CD4-positive, alpha-beta T cell treated with Interleukin-17A for 1 hour (primary cell): ENCODE measurements at places on chromosomes 6 and 20.

GRCh38 chr6:165752451-165752850 lies 89.4 kb upstream of the PDE10A start:
- no peak for DNase-seq

GRCh38 chr6:48928937-48929336 lies 534.1 kb downstream of the MMUT start:
- DNase-seq = no peak

DNA sequence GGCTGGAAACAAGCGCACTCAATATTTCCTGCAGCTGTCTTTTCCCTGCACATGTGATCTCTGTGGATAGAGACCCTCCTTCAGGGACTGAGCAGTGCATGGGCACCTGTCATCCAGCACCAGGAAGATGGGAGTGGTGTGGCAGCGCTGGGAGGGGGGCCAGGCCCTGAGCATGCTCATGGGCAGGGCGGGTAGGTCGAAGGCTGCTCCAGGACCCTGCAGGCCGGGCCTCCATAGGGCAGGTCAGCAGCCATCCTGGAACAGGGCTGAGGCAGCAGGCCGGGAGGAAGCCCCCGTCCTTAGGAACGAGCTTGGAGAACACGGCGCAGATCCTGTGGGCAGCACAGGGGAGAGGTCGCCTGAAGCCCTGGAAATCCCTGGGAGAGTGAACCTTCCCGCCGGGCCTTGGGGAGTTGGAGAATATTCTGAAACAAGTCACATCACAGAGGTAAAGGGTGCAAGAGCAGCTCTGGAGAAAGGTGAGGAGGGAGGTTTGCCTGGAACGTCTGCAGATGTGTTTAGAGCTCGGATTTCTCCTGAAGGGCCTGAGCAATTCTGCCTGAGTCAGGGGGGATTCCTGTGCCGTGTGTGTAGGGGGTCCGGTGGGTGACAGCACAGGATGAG lies 133.2 kb downstream of the SMOC2 start:
- DNase-seq = no peak

GRCh38 chr6:11592294-11592906 lies 54.9 kb downstream of the TMEM170B start:
- DNase-seq = no peak

GRCh38 chr6:13708736-13709135 lies 2.9 kb downstream of the RANBP9 start:
- DNase-seq = peak; percentile 46

- no peak for DNase-seq
Observed at GRCh38 chr6:129269076-129269475, 386.1 kb downstream of the LAMA2 start.

DNA sequence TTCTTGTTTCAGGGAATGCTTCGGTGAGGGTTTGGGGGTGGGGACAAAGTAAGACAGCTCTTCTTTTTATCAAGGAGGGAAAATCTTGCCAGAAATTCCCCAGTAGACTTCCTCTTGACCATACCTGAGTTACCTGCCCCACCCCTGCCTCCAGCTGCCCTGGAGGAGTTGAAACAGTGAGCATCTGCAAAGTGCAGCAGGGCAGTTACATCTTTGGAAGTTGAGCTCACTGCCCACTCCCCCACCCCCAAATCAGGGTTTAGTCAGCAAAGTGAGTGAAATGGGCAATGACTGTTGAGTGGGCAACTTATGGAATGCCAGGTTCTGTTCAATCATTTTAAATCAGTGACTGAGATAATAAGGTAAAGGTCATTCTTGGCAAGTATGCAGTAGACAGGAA lies 98.8 kb downstream of the BANF2 start:
- no peak for DNase-seq

DNA sequence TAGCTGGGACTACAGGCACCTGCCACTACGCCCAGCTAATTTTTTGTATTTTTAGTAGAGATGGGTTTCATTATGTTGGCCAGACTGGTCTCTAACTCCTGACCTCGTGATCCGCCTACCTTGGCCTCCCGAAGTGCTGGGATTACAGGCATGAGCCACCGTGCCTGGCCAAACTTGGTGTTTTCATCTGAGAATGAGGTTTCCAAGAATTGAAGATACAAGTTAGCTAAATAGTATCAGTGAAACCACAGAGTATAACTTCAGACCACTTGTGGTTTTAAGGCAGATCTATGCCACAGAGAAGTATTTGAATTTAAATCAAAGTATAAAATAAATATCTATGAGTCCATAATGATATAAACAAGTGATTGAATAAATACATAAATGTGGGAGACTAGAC lies 70.1 kb downstream of the SLC16A10 start:
- DNase-seq = no peak

- no peak for DNase-seq
Observed at GRCh38 chr20:58073945-58074856, 154.3 kb downstream of the ANKRD60 start.

- DNase-seq = no peak
Observed at GRCh38 chr6:11244387-11245126, 12.1 kb upstream of the NEDD9 start.

DNA sequence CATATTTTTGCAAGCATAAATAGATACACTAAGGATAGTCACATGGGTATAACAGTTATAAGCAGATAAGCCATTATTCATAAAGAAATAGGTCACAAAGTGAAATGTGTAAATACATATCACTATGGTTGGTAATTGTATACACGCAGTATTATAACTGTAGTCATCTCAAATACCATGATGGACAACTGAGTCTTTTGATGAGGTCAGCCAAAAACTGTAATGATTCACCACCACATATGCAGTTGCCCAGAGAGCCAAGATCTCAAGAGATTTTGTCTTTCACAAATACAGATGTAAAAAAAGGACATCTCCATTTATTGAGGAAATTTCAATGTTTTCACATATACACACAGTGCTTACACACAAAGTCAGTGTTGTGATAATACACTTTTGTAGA lies 28.3 kb downstream of the ZNF292 start:
- DNase-seq = no peak

- DNase-seq = no peak
Observed at GRCh38 chr20:21342656-21343345, 39.7 kb downstream of the XRN2 start.

DNA sequence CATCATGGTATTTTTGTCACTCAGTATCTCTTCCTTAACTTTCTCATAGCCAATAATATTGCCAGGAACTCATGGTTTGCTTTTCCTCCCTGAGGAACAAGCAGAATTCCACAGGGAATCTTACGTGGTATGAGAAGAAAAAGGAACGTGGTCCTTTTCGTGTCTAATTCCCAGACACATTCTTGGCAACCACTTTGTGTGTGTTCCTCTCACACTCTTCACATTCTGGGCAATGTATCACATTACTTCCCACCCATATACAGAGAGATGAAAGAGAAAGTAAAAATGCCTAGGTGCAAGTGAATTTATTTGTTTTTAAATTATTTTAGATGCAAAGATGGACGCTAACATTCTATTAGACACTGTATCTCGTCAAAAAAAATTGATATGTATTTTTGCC lies 102.7 kb downstream of the PTPRK start:
- no peak for DNase-seq

- DNase-seq = no peak
Observed at GRCh38 chr6:110537208-110538123, 61.1 kb upstream of the SLC22A16 start.

DNA sequence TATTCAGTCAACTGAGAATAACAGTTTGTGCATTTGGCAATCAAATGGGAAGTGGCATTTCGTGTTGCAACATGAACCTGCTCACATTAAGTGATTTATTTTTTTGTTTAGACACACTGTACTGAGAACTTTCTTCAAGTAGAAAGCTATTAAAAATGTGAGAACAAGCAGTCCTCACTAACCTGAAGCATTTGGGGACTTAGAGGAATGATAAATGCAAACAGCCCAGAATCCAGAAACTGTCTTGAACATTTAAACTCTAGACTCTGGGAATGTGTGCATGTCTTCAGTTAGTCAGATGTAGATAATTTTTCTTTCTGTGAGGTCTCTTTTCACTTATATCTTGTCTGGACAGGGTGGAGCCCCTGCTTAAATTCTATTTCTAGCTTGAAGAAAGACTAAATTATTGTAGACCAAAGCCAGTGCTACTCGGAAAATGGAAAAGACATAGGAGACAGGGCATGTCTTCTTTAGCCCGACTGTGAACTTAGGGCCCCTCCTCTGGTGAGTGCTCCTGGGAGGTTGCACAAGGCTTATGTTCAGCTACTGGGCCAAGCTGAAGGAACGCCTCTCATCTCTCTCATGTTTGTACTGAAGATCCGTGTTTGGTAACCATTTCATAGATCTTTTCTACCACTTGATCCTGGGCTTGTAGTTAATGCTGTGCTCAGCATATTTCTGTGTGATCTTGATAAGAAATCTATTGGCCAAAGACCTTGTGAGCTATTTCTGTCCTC lies 70.1 kb downstream of the SLX4IP start:
- no peak for DNase-seq

GRCh38 chr20:60213126-60213893 lies 255.1 kb downstream of the CDH26 start:
- no peak for DNase-seq

- DNase-seq = no peak
Observed at GRCh38 chr6:164346631-164347030, 932.1 kb downstream of the QKI start.

DNA sequence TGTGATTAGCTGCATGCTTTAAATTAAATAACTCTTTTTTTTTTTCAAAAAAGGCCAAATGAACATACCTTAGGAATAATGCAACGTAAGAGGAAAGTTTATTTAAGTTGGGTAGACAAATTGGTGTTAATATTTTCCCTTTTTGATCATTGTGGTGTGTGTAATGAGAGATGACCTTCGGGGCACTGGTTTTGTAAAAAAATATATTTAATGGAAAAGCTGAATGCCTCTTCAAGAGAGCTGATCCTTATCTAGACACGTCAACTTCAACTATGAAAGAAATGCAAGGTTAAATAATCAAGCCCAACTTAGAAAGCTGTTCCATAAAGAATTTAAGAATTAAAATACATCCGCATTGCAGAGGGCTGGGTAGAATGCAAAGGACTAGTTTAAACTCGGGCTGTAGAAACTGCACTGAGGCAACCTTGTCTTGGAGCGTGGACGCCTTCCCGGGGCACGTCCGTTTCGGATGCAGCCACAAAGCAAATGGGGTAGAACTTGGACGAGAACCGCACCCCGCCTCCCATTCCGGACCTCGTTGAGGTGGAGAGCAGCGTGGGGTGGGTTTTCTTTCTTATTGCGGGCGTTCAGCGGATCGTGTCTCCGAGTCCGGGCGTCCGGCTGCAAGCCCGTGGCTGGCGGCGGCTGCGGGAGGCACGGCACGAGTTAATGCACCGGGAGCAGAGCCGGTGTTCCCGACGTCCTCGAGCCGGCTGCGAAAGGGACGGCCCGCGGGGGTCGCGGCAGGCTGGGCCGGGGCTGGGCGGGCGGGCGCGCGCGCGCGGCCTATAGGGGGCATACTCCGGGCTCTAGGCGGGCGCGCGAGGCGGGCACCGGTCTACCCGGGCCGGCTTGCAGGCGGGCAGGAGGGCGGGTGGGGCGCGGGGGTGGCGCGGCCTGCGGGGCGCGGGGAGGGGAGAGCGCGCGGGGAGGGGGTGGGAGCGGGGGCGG lies 1.9 kb downstream of the JARID2 start:
- DNase-seq = no peak

GRCh38 chr6:3803627-3804468 lies 45.3 kb upstream of the FAM50B start:
- no peak for DNase-seq

- DNase-seq = no peak
Observed at GRCh38 chr6:61947311-61947947, 338.6 kb downstream of the KHDRBS2 start.

DNA sequence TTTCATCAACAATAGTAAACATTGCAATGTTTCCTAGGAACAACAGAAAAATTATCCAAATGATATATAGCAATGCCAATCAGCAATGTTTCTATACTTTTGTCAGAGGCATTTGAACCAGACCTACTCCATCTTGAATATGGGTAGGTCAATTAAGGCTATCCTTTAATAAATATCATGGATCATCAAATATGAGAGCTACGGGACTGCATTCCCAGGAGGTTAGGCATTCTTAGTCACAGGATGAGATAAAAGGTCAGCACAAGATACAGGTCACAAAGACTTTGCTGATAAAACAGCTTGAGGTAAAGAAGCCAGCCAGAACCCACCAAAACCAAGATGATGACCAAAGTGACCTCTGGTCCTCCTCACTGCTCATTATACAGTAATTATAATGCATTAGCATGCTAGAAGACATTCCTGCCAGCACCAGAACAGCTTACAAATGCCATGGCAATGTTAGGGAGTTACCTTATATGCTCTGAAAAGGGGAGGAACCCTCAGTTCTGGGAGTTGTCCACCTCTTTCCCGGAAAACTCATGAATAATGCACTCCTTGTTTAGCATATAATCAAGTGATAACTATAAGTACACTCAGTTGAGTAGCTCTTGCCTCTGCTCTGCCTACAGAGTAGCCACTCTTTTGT lies 8.6 kb upstream of the SERPINB6 start:
- no peak for DNase-seq

DNA sequence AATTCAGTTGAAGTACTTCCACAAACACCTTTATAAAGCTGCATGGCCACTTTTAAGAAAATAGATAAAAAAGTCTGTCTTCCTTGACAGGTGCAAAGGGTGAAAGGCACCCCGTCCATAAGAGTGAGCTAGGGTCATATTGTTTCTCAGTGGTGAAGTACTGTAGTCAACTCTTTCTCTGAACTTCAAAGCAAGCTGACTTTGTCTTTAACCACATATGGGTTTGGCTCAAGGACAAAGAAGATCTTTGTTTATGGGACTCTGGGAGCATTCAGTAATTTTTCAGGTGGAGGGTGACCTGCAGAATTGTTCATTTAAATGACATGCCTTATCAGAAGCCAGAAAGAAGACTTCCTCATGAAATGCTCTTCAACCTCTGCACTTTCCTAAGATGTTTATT lies 49.3 kb upstream of the KLHL31 start:
- no peak for DNase-seq

DNA sequence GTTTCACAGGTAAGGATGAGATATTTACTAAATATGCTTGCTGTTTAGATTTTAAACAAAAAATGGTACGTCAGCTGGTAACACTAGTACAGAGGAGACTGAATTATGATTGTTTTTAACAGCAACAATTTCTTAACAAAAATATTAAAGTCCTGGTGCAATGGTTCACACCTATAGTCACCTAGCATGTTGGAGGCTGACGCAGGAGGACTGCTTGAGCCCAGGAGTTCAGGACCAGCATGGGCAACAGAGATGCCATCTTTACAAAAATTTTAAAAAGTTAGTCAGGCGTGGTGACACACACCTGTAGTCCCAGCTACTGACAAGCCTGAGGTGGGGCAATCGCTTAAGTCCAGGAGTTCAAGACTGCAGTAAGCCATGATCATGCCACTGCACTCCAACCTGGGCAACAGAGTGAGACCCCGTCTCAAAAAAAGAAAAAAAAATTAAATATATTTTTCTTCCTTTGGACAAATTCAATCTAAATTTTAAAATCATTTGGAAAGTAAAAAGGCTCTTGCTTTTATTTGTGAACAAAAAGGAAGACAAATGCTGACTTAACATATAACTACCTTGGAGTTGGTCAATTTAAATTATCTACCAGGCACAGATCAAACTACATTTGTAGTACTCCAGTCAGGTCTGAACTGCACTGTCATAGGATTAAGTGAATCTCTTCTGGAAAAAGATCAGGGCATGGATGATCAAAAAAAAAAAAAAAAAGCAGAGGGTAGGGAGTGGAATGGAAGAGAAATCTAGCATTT lies 38.2 kb upstream of the RUNX2 start:
- DNase-seq = no peak

GRCh38 chr6:65110031-65110430 lies 597.0 kb downstream of the EYS start:
- DNase-seq = no peak

- DNase-seq = no peak
Observed at GRCh38 chr6:158042245-158042798, 60.7 kb downstream of the SYNJ2 start.
